ENCODE measurements at places on chromosomes 5 and 9. TPM values are rescaled to one million over a fixed set of nuclear protein-coding genes. Genes with fewer than 3 reads are reported as not detected.
A peak's percentile ranks its signal among the peaks of the same experiment; 100 is the strongest.

Gene GPR150
- 0.23 TPM for polyA plus RNA-seq

Gene ARSI
- polyA plus RNA-seq = 3.3 TPM

Gene EIF4EBP3
- 3.1 TPM for polyA plus RNA-seq

Gene ARHGEF39
- 0.77 TPM for polyA plus RNA-seq

Gene ENC1
- polyA plus RNA-seq = 3.5 TPM

Gene WNT8A
- not detected for polyA plus RNA-seq

Gene INSL4
- polyA plus RNA-seq = not detected

Gene JMY
- polyA plus RNA-seq = 3.4 TPM

Gene GABRG2
- not detected for polyA plus RNA-seq

Gene SVEP1
- 46.3 TPM for polyA plus RNA-seq

Gene LCN15
- polyA plus RNA-seq = not detected

Gene FBXO4
- 12.4 TPM for polyA plus RNA-seq

Gene DOK3
- 1.5 TPM for polyA plus RNA-seq

Gene GBGT1
- 0.86 TPM for polyA plus RNA-seq

Gene MRPS27
- 67.2 TPM for polyA plus RNA-seq

- H3K27me3 ChIP-seq = no peaks in the 10 kb centered on the region
- no peaks in the 10 kb centered on the region for H3K36me3 ChIP-seq
- H3K27ac ChIP-seq = no peak overlapping the region
Measured at GRCh38 chr5:128763321-128763720, 202.0 kb upstream of the SLC27A6 start.

GRCh38 chr9:107279086-107279485 is 4.0 kb upstream of the RAD23B start:
- no peak overlapping the region for H3K27ac ChIP-seq
- H3K4me1 ChIP-seq = peaks cover 32% of the 10 kb centered on the region
- no peak for DNase-seq
- H3K36me3 ChIP-seq = no peaks in the 10 kb centered on the region

DNA sequence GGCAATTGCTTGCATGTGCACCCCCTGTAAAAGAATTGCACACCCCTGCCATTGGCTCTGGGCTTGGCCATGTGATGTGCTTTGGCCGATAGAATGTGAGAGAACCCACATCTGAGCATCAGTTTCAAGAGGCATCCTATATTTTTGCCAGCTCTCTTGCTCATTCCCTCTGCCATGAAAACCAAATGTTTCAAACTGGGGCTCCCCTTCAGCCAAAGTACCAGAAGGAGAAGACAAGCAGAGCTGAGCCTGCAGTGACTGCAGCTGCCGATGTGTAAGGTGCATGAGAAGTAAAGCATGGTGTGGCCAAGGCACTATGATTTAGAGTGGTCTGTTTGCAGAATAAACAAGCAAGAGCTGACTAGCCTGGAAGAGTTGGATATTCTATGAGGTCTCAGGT is 132.3 kb downstream of the ASTN2 start:
- H3K4me3 ChIP-seq = no peak overlapping the region
- no peaks in the 10 kb centered on the region for H3K27me3 ChIP-seq
- DNase-seq = no peak
- no peak overlapping the region for H3K27ac ChIP-seq

GRCh38 chr9:35406183-35406959 is 83.5 kb upstream of the RUSC2 start:
- H3K27me3 ChIP-seq = no peaks in the 10 kb centered on the region
- no peaks in the 10 kb centered on the region for H3K36me3 ChIP-seq
- DNase-seq = no peak
- H3K27ac ChIP-seq = no peak overlapping the region

- H3K4me3 ChIP-seq = no peak overlapping the region
- H3K27me3 ChIP-seq = no peaks in the 10 kb centered on the region
- DNase-seq = no peak
- H3K27ac ChIP-seq = no peak overlapping the region
Measured at GRCh38 chr9:24708814-24709213, 163.1 kb upstream of the IZUMO3 start.

- no peaks in the 10 kb centered on the region for H3K4me1 ChIP-seq
- no peak for DNase-seq
- no peak overlapping the region for H3K4me3 ChIP-seq
- no peaks in the 10 kb centered on the region for H3K36me3 ChIP-seq
- no peak overlapping the region for H3K27ac ChIP-seq
- no peaks in the 10 kb centered on the region for H3K27me3 ChIP-seq
Measured at GRCh38 chr9:6999794-7000193, 242.0 kb downstream of the KDM4C start.

DNA sequence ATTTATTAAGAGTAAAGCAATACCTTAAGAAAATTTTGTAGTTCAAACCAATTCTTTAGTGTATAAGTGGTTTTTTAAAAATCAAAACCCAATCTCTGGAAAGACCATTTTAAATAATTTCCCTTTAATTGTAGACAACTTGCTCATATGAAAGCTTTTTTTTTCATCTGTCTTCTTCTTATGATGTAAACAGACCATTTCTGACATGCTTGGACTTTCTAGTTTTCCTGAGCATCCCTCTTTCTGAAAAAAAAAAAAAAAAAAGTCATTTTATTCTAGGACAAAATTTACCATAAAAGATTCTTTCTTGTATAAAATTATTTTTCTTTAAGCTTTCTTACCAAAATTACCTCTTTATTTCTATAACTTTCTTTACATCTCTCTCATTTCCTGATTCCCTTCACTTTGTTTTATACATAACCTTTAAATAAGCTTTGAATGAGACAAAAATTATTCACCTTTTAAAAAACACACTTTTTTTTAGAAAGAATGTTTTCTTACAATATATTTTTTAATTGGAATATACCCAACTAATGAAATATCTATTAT is 67.5 kb downstream of the COL15A1 start:
- no peaks in the 10 kb centered on the region for H3K27me3 ChIP-seq
- no peak overlapping the region for H3K4me3 ChIP-seq
- no peak overlapping the region for H3K27ac ChIP-seq
- DNase-seq = peak; percentile 49

GRCh38 chr9:104074876-104075275 is 19.2 kb upstream of the SMC2 start:
- no peaks in the 10 kb centered on the region for H3K27me3 ChIP-seq
- H3K36me3 ChIP-seq = no peaks in the 10 kb centered on the region
- no peak overlapping the region for H3K27ac ChIP-seq
- peaks cover 11% of the 10 kb centered on the region for H3K4me1 ChIP-seq
- H3K4me3 ChIP-seq = no peak overlapping the region

GRCh38 chr9:89866701-89867100 is 261.9 kb downstream of the GADD45G start:
- no peaks in the 10 kb centered on the region for H3K27me3 ChIP-seq
- no peak for DNase-seq
- no peaks in the 10 kb centered on the region for H3K36me3 ChIP-seq

DNA sequence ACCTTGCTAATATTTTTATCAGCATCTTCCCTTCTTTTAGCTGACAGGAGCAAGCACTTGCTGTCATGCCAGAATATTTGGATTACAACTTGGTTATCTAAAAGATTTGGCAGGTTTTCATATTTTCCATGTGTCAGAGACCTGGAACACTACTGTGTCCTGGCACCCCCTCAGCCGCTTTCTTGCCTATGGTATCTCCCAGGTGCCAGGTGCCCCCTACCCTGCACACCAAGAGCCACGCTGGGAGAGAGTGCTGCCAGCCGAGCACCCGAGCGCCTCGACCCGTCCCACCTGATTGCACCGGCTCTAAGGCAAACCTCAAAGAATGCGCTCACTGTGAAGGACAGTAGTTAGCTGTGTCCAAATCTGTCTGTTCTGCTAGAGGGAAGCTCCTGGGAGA is 84.8 kb downstream of the GTF3C4 start:
- H3K27ac ChIP-seq = no peak overlapping the region
- H3K4me1 ChIP-seq = no peaks in the 10 kb centered on the region
- H3K27me3 ChIP-seq = no peaks in the 10 kb centered on the region
- no peak for DNase-seq
- H3K36me3 ChIP-seq = no peaks in the 10 kb centered on the region
- H3K4me3 ChIP-seq = no peak overlapping the region

- peaks cover 12% of the 10 kb centered on the region for H3K4me1 ChIP-seq
- H3K27ac ChIP-seq = no peak overlapping the region
- no peak overlapping the region for H3K4me3 ChIP-seq
- peaks cover 7% of the 10 kb centered on the region for H3K36me3 ChIP-seq
- H3K27me3 ChIP-seq = no peaks in the 10 kb centered on the region
Measured at GRCh38 chr9:98084396-98084795, 27.9 kb downstream of the NANS start.

DNA sequence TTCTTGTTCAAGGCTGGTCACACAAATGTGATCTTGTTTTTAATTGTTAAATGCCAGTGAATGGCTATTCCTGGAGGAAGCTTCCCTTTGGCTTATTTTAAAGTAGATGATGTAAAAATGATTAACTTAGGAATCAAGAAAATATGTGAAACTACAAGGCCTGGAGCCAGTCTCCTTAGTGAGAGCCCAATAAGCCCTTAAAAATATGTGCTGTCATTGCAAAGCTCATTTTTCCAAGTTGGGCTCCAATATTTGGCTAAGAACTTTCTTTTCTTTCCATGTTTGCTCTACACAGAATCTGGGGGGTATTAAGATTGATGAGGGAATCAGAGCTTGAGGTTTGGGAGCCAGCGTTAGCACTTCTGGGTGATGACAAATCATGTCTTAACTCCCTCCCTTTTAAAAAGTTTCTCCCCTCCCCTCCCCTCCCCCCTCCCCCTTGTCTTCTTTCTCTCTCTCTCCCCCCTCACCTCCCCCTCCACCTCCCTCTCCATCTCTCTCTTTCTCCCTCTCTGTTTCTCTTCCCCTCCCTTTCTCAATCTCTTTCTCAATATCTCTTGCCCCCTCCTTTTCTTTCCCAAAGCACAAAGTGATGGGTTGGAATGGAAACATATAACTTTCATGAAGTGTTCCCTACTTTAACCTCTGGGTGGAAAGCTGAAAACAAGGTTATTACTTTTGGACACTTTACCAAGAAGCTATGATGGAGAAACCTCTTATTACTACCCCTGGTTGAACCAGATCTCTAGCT is 86.0 kb downstream of the FBXL7 start:
- H3K27me3 ChIP-seq = no peaks in the 10 kb centered on the region
- peaks cover 2% of the 10 kb centered on the region for H3K4me1 ChIP-seq
- DNase-seq = peak; percentile 81
- no peaks in the 10 kb centered on the region for H3K36me3 ChIP-seq

DNA sequence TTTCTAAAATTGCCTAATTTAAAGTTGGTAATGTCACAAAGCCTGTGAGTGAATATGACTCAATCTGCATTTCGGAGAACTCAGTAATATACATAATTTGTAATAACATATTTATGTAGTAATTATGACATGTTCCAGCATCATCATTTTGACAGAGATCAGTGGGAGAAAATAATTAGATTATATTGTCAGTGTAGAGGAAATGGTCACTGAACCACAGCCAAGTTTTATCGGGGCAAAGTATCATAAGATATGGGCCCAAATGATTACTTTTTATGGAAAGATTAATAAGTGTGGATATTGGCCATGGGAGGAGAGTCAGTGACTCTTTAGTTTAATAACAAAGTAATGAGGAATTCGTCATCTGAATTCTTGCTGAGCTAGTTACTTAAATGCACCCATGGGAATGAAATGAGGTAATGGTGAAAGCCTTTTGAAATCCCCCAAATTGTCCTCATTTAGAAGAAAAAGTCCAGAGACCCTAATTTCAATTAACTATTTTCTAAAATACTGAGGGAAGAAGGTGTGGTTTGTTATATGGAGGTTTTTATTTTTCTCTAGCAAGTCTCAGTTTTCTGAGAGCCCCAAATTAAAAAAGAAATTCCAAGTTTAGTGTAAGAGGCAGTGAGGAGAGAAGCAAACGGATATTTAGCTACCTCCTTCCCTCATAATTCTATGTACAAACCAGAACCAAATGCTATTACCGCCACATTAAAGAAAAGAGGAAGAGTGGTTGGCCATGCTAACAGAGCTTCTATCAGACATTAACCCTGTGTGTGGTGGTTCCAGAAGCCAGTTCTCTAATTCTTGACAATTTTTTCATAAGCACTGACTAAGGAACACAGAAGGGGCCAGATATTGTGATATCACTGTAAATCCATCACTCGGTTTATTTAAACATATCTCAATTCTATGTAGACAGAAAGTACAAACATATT is 37.7 kb upstream of the MRPS30 start:
- H3K27ac ChIP-seq = no peak overlapping the region
- no peak overlapping the region for H3K4me3 ChIP-seq
- peak; percentile 45 for DNase-seq
- no peaks in the 10 kb centered on the region for H3K36me3 ChIP-seq
- H3K4me1 ChIP-seq = no peaks in the 10 kb centered on the region

GRCh38 chr5:140420665-140421361 is 19.2 kb downstream of the ANKHD1 start:
- no peaks in the 10 kb centered on the region for H3K36me3 ChIP-seq
- no peak overlapping the region for H3K27ac ChIP-seq
- H3K4me3 ChIP-seq = no peak overlapping the region
- H3K27me3 ChIP-seq = no peaks in the 10 kb centered on the region

DNA sequence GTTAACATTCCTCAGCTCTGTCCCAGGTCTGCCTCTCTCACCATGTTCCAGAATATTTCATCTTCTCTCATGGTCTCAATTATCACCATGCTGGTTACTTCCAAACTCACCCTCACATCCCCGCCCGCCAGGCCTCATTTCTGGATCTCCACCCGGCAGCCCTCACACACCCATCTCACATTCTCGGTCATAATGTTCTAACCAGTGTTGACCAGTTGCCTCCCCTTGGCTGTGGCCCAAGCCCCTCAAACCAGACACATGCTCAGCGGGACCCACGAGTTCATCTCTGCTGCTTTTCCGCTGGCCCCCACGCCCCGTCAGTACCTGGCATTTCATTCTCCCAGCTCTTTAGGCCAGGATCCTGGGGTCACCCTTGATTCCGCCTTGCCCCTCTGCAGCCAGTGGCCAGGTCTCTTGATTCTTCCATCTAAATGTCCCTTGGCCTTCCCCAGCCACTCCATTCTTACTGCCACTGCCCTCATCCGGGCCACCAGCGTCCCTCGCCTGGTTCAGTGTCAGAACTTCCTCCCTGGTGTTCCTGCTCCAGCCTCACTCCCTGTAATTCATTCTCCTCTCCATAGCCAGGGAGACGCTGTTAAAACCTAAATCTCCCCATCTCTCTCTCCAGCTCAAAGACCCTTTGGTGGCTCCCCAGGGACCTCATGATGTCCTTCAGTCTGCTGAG is 141.7 kb downstream of the MVB12B start:
- H3K4me1 ChIP-seq = no peaks in the 10 kb centered on the region
- no peak for DNase-seq
- H3K4me3 ChIP-seq = no peak overlapping the region
- no peaks in the 10 kb centered on the region for H3K27me3 ChIP-seq
- no peaks in the 10 kb centered on the region for H3K36me3 ChIP-seq
